ENCODE measurements at places on chromosomes 6 and 20.

DNA sequence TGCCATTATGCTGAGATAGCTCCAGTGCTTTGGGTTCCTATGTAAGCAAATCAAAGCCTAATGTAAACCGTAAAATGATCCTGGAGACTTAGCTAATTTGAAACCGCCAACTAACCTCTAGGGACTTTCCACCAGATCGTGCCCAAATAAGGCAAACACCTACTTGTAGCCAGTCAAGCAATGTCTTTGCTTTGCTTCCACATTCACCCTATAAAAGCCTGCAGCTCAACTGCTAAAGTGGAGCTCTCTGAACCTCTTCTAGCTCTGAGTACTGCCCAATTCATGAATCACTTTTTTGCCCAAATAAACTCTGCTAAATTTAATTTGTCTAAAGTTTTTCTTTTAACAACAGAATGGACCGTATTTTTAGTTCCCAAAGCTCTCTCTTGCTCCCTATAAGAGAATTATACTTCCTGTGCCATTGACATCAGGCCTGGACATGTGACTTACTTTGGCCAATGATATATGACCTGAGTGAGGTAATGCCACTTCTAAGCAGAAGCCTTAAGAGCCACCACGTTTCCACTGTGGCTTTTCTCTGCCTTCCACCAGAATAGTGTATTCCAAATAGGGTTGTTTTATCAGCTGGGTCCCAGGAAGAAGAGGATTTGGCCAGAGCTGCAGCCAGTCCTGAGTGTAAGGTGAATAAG is 34.8 kb upstream of the PSMF1 start:
- H3K36me3 ChIP-seq, result peaks cover 2% of the 10 kb centered on the region
- H3K27ac ChIP-seq, result no peak overlapping the region
- peaks cover 11% of the 10 kb centered on the region for H3K4me1 ChIP-seq

GRCh38 chr20:38620441-38620840 is 18.8 kb downstream of the ARHGAP40 start:
- H3K4me1 ChIP-seq, result no peaks in the 10 kb centered on the region
- no peak overlapping the region for H3K27ac ChIP-seq
- H3K27me3 ChIP-seq, result peaks cover 11% of the 10 kb centered on the region
- H3K36me3 ChIP-seq, result no peaks in the 10 kb centered on the region
- H3K4me3 ChIP-seq, result no peak overlapping the region
- no peak for DNase-seq

DNA sequence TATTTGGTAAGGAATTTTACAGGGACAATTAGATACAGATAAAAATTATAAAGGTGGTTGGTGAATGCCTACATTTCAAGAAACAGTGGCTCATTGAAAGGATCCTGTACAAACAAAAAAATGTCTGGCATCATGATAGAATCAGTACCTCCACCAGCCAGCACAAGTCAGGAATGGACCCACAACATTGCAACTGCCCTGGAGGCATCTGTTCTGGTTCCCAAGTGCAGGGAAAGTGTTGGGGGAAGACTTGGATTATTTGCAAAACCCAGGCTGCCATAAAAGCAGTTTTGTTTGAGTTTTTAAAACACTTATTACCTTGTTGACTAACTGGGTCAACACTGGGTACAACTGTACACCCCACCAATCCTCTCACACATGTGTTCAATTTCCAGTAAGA is 24.3 kb downstream of the ARHGAP40 start:
- no peak for DNase-seq
- H3K27me3 ChIP-seq, result peaks cover 10% of the 10 kb centered on the region
- no peaks in the 10 kb centered on the region for H3K4me1 ChIP-seq
- H3K36me3 ChIP-seq, result no peaks in the 10 kb centered on the region

- H3K27me3 ChIP-seq, result no peaks in the 10 kb centered on the region
- H3K4me3 ChIP-seq, result no peak overlapping the region
- no peak overlapping the region for H3K27ac ChIP-seq
- no peak for DNase-seq
- H3K36me3 ChIP-seq, result peaks cover 14% of the 10 kb centered on the region
- H3K4me1 ChIP-seq, result peaks cover 37% of the 10 kb centered on the region
These were observed 18.4 kb downstream of the SERPINB1 start for GRCh38 chr6:2823104-2823850.

DNA sequence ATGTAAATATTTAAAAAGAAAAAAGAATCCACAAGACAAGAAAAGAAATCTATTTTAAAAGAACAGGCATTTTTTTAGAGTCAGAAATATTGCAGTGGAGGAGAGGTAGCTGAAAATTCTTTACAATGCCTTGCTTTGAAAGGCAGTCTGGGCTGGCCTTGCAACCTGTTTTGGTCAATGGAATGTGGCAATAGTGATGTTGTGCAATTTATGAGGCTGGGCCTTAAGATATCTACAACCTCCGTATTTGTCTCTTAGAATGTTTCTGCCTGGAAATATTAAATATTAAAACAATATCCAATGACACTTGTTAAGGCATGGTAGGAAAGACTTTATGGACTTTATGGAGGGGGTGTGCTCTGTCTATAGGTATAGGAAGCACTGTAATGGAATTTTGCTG is 14.8 kb upstream of the SCGN start:
- H3K27ac ChIP-seq, result no peak overlapping the region
- H3K36me3 ChIP-seq, result no peaks in the 10 kb centered on the region
- H3K4me3 ChIP-seq, result no peak overlapping the region
- H3K27me3 ChIP-seq, result peaks cover 18% of the 10 kb centered on the region

Data from activated T-helper 1 cell treated with anti-CD3 and anti-CD28 coated beads, Interleukin-12 subunit alpha, Interleukin-12 subunit beta, Interleukin-2, Interleukin-4 antibody, amounts not matched to agents 30 ng/mL and 10 ng/mL and 1 ng/mL, durations not matched to agents 14 hours and 24 hours and 36 hours (primary cell).